Activated T-helper 2 cell treated with anti-CD3 and anti-CD28 coated beads, Interferon-gamma antibody, Interleukin-2, Interleukin-4, amounts not matched to agents 10 μg/mL and 5 μg/mL and 100 μg/mL, durations not matched to agents 14 hours and 24 hours and 36 hours (primary cell): ENCODE measurements at places on chromosomes 13 and 19.

DNA sequence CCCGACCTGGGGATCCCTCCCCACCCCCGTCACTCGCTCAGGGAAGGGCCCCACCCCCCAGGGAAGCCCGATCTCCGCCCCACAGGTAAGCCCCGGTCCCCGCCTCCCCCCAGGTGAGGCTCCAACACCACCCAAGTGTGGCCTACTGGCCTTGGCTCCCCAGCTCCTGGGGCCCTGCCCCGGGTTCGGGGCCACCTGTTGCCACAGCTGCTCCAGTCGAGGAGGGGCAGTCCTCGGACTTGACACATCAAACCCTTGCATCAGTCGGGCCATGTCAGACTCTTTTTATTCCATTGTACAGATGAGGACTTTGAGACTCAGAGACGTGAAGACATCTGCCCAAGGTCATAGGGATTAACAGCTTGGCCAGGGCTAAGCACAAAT lies 512 bp downstream of the CC2D1A start:
- no peak for DNase-seq

GRCh38 chr19:38619361-38620174 lies 580 bp downstream of the EIF3K start:
- DNase-seq: no peak

GRCh38 chr13:75787249-75787928 lies 151.3 kb downstream of the LMO7 start:
- no peak for DNase-seq

DNA sequence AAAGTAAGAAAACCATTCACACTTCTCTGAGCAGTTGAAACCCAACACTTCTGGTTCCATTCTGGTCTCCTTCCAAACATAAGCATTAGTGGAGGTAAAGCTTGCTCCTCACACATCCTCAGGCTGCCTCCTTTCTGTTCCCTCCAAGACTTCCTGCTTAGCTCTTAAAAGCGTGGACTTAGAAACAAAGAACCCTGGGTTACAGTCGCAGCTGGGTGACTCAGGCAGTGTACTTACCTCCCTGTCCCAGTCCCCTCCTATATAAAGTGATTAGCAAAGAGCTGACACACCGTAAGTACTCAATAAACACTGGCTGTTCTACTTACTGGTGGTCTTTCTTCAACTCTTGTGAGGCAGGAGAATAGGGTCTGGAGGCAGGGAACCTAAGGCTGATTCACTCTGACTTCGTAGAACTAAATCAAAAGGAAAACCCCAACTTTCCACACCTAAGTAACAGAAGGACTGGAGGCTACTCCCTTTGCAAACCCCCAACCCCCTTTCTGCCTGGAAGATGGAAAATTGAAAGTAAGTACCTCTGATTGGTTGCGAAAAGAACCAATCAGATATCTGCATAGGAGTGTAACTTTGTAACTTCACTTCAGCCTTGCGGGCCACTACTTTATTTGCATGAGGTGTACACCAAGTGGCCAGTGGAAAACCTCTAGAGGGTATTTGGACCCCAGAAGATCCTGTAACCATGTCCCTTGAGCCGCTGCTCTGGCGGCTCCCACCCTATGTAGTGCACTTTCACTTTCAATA lies 165.4 kb downstream of the SUCLA2 start:
- DNase-seq: no peak

- no peak for DNase-seq
These were observed 437.0 kb downstream of the SUCLA2 start for GRCh38 chr13:47564041-47564440.

- no peak for DNase-seq
These were observed 112.6 kb downstream of the STARD13 start for GRCh38 chr13:33172911-33173310.

GRCh38 chr19:992670-993055 lies 7.6 kb upstream of the GRIN3B start:
- no peak for DNase-seq

DNA sequence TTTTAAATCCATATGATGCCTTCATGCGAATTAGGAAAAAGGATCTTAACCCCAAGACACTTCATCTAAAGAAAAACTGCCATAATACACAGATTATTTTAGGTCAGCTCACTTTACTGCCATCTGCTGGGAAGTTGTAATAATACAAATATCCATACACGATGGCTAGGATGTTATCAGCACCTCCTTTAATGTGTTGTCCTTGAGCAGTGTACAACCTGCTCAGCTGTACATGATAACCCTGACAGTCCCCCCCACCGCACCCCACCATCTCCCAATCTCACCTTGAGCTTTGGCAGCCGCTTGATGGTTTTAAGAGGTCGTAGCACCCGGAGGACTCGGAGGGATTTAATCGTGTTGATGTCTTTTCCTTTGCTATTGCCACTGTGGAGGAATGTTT lies 112.2 kb downstream of the IER2 start:
- DNase-seq: no peak

- DNase-seq: peak; percentile 35
These were observed 6.2 kb downstream of the ZC3H4 start for GRCh38 chr19:47107202-47107952.

- DNase-seq: no peak
These were observed 7.0 kb downstream of the SLC25A30 start for GRCh38 chr13:45411221-45411620.

DNA sequence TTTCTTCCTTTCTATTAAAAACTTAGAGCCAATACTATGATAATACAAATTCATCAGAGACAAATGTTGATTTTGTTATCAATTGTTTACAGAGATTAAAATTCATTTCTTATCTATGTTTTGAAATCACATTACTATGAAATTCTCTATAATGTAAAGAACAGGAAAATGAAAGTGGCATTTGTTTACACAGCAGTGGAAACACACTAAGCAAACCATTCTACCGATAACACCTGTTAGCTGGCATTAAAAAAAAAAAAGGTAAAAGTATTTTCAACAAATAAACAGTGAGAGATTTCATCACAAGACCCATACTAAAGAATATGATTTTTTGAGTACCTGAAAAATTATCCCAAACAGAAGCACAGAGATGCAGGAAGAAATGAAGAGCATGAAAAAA lies 4.8 kb upstream of the CCDC70 start:
- no peak for DNase-seq

DNA sequence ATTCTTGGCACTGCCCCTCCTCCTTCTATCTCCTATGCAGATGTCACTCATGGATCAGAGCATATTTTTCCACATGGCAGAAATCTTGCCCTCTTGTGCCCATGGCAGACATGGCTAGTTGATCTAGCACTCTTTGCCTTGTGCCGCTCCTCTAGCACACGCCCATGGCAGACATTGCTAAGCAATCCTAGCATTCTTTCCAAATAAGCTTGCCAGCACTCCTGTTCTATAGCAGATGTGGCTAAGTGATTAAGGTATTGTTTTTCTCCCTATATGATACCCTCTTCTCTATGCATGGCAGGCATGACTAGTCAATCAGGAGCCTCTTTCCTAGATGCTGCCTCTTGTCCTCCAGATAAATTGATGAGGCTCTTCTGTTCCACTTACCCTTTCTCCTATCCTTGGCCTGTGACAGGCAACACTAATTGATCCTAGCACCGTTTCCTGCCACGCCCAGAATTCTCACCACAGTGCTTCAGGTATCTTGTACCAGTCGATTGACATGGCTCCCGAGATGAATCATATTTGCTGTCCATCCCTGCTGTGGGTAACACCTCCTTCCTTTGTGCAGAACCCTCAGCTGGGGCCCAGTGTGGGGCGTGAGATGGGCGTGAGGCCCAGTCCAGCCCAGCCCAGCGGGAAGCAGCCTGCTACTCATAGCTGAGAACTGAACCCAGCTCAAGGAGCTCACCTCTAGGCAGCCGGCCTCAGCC lies 26.9 kb downstream of the TMED1 start:
- peak; percentile 24 for DNase-seq

GRCh38 chr19:2054763-2055162 lies 3.7 kb upstream of the MKNK2 start:
- DNase-seq: no peak

DNA sequence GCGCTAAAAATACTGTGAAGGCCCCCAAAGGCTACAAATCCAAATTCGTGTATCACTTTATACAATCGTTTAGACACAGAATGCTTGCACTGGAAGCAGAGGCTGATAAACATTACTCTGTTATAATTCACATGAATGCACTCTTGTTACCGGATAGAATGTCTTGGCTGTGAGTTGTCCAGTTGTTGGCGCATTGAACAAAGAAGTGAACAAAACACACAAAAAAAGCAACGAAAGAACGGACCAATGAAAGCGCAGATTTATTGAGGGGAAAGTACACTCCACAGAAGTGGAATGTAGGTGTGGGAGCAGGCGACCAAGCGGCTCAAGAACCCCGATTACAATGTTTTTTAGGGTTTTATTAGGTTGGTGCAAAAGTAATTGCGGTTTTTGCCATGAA lies 529 bp upstream of the ZNF418 start:
- DNase-seq: no peak

- no peak for DNase-seq
These were observed 85.3 kb upstream of the SOX1 start for GRCh38 chr13:111981446-111982165.

DNA sequence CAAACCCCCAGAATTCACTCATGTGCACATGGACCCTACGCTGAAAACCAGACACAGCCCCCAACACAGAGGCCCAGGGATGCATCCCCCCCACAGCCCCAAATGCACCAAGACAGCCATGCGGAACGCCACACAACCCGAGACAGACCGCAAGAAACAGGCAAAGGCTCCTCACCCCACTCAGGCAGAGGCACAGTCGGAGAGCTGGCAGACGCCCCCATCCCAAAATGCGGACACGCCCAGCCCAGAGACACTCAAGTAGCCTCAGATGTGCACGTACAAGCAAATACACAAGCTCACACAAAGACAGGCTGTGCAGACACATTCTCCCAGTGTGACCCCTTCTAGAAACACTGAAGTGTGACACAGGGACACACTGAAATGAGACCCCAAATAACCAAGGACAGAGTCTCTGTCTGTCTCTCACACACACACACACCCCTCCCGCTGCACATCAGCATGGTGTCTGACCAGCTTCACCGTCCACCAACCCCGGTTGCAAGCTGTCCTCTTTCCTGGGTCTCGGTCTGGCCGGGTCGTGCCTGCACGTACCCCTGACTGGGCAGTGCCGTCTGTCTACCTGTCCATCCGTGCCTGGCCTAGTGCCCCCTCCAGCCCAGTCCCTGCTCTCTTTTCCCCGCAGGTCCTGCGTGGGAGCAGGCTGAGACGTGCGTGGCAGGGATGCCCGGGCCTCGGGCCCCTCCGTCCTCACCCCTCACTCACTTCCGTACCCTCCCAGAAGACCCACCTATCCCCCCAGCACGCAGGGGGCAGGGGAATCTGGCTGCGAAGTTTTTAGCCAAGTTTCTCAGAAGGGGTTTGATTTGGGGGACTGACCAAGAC lies 16.1 kb downstream of the ERFL start:
- no peak for DNase-seq

DNA sequence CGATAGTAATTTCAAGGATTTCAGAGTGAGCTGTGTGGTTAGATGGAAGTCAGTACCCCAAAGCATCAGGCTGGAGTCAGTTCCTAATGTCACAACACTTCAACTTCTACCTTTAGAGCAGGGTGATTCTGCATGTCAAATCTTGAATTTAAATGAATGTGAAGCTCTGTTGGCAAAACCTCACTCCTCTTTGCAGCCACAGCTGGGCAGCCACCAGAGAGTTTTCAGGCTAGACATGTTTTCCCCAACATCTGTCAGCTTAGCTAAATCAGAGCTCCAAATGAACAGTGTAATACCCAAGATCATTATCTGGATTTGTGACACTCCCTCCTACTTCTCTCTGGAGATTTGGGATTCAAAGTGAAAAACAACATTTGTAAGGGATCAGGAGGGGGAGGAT lies 33.7 kb upstream of the OLFM4 start:
- DNase-seq: no peak

GRCh38 chr13:76894401-76895110 lies 8.4 kb upstream of the KCTD12 start:
- DNase-seq: no peak

DNA sequence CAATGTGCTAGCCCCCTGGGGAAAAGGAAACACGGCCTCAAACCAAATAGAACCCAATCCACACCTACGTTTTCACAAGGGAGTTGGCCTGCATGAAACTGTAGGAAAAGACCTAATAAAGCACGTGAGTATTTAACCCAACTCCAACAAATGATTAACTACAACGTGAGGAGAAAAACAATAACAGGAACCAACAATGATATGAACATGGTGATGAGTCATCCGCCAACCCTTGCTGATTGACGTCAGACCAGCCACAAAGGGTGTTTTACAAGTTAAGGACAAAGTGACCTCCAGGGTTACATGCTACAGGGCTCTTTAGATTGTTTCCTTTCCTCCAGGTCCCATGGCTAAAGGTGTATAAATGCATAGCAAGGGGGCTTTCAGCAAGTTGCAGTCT lies 460.5 kb downstream of the COG6 start:
- no peak for DNase-seq

DNA sequence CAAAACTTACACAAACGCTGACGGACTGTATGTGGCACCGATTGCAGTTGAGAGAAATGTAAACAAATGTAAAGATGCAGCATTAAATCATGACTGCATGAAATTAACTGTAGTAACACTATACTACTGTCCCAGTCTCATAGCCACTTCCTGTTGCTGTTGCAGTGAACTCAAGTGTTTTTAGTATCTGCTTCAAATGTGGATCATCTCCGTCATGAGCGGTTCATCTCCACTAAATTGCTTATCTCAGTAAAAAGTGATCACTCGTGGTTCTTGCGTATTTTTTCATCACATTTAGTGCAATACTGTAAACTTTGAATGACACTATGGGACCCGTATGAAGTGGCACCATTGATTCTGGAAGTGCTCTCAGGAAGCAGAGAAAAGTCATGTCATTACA lies 60.3 kb upstream of the RNF113B start:
- no peak for DNase-seq
